Right forelimb (tissue), 1 donor: ENCODE measurements at places on chromosomes 2 and 18.

DNA sequence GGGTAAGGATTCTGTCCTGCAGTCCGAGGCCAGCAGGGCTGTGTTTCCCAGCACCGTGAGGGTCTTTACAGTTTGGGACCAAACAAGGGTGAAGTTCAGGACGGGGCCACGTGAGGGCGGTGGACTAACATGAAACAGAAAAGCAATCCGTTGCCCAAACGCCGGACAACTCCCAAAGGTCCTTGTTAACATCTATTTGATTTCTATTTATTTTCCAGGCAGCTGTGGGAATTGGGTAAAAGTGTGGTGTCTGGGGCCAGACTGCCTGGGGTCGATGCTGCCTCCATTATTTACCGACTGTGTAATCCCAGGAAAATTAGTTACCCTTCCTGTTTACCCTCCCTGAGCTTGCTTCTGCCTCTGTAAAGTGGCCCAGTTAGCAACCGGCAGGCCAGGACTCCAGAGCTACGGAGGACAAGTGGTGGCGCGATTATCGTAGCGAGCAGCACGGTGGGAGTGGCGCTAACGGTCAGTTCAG, 66.3 kb upstream of the TCF7L1 start:
- DNase-seq, result peak; percentile 88

DNA sequence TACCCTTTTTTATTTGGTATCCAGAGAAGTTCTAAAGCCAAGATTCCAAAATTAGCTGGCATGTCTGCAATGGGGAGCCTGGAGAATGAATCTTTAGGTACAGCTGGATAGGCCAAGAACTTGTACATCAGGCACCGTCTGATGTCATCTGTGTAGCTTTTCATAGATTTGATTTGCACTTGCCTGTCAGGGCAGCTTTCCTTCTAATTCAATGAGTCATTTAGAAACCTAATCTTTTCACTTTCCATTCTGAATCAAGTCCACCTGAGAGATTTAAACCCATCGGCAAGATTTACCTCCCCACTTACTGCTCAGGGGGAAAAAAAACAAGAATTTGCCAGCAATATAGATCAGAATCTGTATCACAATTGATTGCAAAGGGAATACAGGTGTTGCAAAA, 60.9 kb upstream of the ACAA2 start:
- DNase-seq, result peak; percentile 2

DNA sequence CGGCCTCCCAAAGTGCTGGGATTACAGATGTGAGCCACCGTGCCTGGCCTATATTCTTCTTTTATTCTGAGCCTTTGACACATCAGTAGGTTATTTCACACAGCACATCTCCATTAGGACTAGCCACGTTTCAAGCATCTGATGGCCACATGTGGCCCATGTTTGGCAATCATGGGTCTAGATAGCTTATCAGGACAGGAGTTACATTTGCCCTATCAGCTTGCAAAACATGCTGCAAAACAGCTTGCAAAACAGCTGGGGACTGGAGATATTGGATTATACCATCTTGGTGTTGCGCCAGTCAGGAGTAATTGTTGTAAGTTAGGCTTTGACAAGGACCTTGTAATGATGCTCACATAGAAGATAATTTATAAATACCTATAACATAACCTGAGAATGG, 94.9 kb downstream of the GBX2 start:
- DNase-seq, result no peak

DNA sequence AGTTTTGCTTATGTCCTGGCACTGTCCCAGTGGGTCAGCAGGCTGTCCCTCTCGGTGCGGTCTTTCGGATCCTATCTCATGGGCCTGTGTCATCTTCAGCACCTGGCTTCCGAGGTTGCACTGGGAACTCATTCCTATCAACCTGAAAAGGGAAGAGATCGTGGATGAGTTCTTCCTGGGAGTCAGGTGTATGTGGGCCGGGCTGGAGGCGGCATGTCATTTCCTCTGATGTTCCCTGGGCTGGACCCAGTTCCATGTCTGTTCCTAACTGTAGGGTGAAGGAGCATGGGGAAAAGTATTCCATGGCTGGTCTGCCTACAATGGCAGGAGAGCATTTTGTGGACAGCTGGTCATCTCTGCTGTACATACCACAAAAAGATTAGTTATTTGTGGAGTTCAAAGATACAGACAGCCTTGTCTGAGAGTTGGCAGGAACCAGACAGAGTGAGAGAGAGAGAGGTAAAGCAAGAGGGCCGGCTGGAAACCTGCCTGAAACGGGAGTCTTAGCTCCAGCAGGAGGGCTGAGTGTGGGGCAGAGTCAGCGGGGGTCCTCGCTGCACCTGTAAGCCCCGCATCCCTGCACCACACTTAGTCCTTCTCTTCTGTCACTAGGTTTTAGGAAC, 25.2 kb downstream of the FAM228A start:
- DNase-seq, result no peak

DNA sequence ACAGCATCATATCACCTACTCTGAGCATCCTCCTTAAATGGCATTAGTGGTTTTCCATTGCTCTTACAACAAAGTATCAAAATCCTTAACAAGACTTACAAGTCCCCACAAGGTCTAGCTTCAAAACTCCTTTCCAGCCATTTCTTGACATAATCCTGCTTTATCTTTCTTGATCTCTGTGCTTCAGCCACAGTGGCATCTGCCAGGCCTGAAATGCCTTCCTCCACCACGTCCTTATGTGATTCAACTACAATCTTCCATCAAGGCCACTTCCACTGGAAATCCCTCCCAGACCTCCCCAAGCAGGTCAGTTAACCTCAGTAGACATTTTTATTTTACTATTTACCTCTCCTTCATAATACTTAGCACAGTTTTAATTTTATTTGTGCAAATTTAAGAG, 83.8 kb upstream of the CCDC150 start:
- no peak for DNase-seq

DNA sequence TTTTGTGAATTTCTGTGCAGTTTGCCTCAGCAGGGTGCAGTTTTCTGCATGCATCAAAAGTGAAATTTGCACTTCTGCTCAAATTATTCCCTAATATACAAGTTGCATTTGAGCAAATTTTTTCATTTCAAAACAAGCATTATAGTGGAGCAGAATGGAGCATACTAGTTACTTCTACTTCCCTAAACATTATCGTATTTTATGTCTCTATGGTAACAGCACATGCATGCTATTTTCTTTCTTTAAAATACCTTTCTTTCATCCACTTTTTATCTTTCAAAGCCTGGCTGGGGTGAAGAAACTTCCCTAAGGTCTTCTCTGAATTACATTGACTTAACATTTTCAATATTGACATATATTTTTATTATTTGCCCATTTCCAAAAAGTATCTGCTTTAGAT, 11.2 kb downstream of the RHBDD1 start:
- no peak for DNase-seq

DNA sequence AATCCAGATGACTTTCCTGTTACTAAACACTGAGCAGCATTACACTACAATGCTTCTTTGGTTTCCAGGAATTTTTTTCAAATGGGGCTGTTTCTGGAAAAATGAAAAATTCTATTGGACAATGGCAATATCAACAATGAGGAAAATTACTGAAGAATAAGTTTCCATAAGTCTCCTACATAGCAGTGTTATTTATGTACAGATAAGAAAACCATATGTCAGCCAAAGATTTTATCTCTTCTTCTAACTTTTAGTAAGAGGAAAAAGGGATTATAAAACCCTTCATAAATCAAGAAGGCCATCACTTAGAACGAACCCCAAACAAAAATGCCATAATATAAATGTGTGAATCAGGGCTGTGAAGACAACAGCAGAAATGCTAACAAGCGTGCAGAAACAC, 31.6 kb upstream of the NOSTRIN start:
- DNase-seq, result no peak

GRCh38 chr2:236876642-236877041, 209.0 kb upstream of the COPS8 start:
- DNase-seq, result no peak

DNA sequence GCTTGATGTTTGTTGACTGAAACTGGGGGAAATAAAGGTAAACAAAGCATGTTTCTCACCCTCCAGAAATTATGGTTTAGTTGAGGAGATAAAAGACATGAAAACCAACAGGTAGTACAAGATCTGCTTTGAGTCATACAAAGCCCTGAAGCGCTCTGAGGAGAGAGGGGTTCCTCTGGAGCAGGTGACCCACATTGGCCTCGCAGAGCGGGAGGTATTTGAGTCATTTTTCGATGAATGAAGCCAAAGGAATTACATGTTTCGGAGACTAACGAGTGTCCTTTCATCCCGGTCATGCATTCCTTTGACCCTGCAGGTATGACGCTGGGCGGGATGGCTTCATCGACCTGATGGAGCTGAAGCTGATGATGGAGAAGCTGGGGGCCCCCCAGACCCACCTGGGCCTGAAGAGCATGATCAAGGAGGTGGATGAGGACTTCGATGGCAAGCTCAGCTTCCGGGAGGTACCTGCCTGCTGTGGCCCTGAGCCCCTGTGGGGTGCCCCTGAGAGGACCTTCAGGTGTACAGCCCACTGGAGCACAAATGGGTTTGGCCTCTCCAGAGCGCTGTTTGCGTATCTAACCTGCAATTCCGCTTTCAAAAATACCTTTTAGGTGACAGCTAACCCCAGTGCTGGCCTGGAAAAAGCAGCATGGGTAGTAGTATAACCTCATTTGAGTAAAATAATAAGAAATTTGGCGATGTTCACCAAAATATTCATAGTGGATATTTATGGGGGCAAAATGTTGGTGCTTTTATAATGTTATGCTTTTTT, 29.3 kb downstream of the EFHD1 start:
- peak; percentile 17 for DNase-seq

- no peak for DNase-seq
Observed at GRCh38 chr2:63679252-63679855, 90.6 kb downstream of the MDH1 start.

DNA sequence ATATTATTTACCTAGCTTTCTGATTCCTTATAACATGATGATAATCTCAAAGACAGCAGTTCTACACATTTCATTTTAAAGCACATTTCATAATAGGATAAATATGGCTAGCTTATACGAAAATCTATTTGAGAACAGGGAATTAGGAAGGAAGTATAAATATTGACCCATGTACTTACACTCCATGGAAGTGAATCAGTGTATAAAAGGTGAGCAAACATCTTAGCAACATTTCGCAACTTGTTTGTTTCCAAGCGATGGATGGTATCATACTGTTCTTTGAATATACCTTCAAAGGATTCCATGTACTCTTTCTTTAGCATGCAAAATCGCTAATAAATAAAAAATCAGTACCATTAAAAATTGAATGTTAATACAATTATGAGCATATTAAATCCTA, 53.1 kb downstream of the CWC22 start:
- no peak for DNase-seq

GRCh38 chr2:120976501-120977307, 241.0 kb downstream of the GLI2 start:
- DNase-seq, result no peak

GRCh38 chr2:121596221-121597080, 52.8 kb downstream of the CLASP1 start:
- DNase-seq, result no peak

DNA sequence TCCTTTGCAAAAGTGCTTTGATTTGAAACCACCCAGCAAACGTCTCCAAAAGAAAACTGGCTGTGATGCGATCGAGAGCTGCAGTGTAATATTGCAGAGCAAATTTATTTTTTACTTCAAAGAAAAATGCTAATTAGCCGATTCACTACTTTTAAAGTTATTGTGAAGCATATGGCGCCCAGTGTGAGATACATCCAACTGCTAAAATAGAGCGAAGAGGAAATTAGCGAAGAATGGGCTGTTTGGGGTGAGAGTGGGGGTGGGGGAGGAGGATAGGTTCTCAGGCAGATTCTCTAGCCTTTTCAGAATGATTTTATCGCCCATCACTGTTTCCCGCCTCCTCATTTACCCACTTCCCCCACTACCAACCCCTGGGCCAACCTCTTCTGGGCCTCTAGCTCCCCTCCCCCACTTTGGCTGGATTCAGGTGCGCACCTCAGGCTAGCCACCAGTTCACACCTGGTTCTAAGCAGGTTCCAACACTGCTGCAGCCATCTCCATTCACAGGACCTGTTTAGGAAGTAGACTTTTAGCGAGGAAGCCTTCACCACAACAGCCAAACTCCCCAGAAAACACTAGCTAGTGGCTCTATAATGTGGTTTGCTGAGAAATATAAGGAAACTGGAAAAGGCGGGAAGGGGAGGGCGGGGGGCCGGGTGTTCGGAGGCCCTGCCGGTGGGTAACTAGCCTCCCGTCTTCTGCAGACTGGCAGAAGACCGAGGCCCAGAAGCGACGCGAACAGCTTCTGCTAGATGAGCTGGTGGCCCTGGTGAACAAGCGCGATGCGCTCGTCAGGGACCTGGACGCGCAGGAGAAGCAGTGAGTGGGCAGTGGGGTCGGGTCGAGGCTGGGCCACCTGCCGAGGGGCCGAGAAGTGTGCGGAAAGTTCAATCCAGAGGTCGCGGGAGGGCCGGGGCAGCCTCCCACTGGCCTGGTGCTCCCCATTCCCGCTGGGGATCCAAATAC, 6.0 kb upstream of the OTX1 start:
- no peak for DNase-seq

DNA sequence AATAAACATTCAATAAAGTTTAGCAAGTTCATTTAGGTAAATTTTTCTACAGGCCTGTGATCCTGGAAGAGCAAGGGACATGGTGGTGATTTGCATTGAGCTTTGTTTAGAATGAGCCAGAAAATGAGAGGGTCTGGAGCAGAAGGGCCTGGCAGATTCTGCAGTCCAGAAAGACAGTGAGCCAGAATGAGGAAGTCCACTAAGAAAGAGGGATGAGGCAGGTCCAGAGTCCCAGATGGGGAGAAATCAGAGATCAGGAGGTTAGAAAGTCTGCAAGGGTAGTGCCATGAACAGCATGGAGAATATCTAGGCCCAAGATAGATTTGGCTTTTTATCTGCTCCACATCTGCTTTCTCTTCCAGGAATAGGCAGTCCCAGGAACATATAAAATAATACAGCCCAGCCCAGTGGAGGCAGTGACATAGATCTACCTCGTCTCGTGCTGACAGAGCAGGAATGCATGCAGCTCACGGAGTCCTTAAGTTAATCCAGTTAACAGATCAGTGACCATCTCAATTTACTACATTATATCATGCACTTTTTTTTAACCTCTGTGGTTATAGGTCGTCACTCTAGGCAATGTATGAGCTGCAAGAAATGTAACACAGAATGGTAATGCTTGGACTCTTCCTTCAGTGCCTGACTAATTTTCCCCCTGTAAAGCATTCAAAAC, 429.0 kb downstream of the SUCLG1 start:
- DNase-seq, result no peak
